NCI-H526 treated with DMSO at 0.1 percent for 48 hours (cell line): ENCODE measurements at places on chromosomes 12 and 14.

GRCh38 chr14:29926228-29926627 is 1.4 kb downstream of the PRKD1 start:
- no peak for DNase-seq

DNA sequence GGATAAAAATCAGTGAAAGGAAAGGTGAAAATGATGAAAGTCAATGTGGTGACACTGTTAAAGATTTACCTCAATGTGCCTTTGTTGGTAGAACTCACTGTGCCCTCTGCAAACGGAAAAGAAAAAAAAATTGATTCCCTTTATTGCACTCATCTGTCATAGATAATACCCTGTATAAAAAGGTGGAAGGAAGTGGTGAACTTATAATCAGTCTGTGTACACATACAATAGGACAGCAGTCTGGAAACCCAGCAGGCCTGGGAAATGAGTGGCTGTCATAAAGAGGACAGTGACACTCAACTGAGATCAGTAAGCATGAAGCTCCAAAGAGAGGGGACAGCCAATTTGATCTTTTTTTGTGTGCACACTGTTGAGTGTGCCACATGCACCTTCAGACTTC is 364.7 kb downstream of the NOVA1 start:
- no peak for DNase-seq

DNA sequence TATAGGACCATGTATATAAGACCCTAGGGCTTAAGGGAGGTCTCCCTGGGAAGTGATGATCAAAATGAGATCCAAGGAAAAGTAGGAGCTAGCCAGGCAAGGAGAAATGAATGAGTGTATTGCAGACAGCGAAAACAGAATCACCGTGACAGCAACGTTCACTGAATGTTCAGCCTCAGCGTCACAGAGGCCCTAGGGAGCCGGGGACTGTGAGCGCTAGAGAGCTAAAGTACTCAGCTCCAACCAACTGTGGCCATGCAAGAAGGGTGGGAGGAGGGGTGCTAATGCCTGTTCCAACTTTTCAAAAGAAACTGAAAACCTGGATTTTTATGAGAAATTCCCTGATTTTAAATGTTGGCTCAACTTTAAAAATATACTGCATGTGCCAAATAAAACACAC is 105.5 kb upstream of the CCND2 start:
- no peak for DNase-seq

GRCh38 chr12:30531731-30532678 is 163.7 kb downstream of the IPO8 start:
- DNase-seq, result no peak

DNA sequence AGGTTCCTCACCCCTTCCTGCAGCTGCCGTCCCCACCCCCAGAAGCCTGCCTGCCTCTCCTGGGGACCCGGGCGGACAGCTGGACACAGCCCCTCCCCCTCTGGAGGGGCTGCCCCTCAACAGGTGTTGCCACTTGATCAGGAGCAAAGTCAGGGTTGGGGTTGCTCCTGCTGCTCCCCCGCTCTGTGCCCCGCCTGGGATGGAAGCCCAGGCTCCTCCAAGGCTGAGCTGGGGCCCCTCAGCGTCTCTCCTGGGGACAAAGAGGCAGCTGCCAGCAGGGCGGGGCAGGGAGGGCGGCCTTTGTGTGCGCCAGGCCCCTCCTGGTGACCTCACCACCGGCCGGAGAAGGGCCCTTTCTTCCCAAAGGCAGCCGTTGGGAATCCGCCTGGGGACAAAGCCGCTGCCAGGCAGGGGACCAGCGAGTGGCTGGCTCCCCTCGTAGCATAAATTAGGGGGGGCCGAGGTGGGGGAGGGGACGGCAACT is 13.7 kb downstream of the TRMT61A start:
- DNase-seq, result no peak

DNA sequence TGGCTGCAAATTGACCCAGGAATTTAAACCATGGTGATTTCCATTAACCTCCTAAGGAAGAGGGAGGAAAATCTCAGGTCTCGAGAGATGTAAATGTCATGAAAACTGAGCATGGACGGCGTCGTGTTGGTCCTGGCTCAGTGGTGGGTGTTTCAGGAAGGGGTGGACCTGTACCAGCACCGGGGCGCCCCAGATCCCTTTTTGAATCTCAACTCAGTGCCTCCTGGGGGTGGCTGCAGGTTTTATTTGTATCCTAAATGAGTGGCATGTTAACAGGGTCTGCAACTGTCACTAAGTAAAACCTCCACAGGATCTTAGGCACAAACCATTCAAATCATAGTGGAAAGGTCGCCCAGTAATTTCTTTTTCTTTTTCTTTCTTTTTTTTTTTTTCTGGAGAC is 101.3 kb downstream of the ASCL4 start:
- no peak for DNase-seq

DNA sequence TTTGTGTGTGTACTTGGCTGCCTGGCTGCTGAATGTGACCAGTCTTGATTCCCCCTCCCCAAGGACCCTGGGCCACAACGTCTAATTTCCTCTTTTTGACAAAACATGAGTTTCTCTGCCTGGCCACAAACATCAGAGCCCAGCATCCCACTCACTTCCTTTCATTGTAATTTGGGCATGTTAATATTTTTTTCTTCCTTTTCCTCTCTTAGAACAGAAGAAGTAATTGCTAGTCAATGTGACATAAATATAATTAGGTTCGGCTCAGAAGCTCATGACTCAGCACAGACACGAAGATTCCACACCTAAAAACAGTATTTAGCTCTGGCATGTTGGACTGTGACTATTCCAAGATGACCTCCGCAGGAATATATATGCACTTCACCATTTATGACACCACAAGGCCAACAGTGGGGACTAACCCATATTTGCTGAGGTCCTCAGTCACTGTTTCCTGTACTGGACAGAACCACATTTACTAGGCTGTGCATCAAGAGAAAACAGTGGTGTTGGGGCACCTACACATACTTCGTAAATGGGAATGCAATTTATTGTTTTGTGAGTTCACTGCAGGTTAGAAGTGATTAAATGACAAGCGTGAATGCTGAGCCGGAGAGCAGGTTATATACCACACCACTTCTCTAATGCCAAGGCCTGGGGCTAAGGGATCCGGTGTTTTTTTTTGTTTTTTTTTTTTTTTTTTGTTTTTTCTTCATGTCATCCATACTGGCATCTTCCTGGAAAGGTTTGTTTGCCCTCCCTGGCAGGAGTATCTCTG is 4.2 kb downstream of the GSG1 start:
- no peak for DNase-seq

DNA sequence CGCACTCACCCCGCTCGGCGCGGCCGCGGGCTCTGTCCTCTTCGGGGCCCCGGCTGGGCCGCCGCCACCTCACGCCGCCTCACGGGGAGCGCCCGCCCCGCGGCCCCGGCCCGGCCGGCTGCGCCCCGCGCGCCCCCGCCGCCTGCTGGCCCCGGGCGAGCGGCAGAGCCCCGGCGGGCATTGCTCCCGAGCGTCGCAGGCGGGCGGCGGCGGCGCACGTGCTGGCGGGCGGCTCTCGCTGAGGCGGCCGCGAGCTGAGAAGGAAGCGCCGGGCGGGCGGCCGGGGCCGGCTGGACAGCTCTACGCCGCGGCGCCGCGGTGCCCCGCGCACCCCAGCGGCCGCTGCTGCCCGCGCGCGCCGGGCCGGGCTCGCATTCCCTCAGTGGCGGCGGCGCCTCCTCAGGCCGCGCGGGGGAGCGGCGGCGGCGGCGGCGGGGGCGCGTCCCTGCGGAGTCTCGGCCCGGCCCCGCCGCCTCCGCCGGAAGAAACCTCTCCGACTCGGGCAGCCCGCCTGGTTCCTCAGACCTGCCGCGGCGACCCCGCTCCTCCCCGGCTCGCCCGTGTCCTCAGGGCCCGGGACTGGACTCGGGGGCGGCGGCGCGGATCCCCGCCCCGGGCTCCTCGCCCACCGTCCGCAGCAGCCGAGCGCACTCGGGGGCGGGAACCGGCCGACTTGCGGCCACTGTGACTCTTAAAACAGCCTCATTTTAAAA is at the start of gene PITPNM2:
PITPNM2 (minus strand) TSS at position 347 of the 713 bp plus-strand sequence. CDS start 116,500 bp downstream, outside the sequence.
- peak; percentile 17 for DNase-seq

- no peak for DNase-seq
Measured at GRCh38 chr12:80892597-80893445, 44.9 kb downstream of the LIN7A start.

GRCh38 chr12:14567351-14568162 is at the start of gene PLBD1:
Gene PLBD1, minus strand, starts transcription at chr12:14567883. Its CDS starts 187 bp downstream, at chr12:14567696.
- DNase-seq, result no peak

- DNase-seq, result no peak
Measured at GRCh38 chr14:82055515-82056115, 522.0 kb upstream of the SEL1L start.

DNA sequence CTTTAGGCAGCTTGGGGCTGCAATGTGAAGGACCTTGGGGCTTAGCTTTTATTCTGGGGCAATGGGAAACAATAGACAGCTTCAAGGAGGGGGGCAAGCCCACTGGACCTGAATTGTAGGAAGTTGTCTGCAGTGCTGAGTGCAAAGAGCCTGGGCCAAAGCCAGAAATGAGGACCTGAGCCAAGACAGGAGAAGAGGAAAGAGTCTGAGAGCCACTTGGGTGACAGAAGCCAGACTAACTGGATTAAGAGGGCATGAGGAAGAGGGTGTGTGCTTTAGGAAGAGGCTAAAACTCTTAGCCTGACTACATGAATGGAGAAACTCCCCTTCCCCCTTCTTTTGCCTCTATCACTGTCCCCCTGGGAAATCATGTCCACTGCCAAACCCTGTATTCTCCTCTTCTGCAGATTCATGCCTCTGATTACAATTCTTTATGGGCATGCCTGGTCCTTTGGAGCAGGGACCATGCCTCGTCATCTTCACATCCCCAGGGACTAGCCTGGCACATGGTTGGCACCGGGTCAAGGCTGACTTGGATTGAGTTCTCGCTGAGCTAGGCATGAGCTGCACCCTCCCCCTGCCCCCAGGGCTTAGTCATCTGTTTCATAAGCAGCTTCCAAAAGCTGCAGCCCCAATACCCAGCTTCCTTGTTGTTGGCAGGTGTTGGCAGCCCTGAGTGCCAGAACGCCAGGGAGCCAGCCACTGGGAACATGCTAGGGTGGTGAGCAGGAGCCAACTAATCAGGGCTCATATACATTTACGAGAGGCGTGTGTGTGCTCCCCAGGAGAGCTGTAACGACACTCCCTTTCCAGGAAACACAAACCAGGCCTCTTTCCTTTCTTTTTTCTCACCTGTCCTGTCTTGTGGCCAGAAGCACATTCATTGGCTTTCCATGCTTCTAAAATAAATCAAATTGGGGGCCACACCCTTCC is 27.7 kb upstream of the JDP2 start:
- DNase-seq, result no peak

DNA sequence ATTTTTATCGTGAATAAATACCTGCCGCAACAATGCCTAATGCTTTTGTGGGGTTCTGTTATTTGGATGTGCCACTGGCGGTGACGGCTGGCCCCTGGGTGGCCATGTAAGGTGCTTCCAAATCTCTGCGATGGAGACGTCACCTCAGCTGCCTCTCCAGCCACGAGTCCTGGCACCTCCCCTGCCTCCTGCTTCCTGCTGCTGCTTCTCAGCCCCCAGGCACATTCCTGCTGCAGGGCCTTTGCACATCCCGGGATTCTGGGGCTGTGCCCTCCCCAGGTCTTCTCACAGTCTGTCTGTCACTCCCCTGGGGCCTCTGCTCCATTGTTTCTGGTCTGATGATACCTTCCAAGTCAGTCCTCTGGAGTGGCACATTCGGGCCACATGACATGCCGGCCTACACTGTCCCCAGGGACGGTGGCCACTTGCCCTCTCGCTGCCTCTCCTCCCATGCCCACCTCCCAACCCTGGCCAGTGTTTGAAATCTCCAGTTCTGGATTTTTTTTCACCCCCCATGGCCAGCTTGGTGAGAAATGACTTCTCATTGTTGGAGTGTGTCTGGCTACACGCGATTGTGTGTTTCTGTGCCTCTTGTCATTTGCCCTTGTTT is 151.8 kb downstream of the KIF26A start:
- DNase-seq, result no peak

DNA sequence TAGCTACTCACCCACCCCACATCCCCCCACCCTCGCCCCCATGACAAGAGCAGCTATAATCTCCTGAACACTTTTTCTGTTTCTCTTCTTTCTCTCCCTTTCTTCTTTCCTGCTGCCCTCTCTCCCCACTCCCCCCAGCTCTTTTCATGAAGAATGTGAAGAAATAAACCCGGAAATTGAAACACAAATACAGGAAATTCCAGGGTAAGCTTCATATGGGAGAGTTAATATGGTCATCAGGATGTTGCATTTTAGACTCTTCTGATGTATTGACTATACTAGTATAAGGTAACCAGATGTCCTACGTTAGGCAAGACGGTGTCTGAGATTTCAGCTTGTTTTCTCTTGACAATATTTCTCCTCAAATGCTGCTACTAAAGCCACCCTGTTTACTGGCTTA is 41.6 kb upstream of the LRIG3 start:
- no peak for DNase-seq

- DNase-seq, result no peak
Measured at GRCh38 chr12:111519083-111519482, 80.0 kb downstream of the ATXN2 start.

GRCh38 chr12:130748786-130749185 is 32.7 kb upstream of the RIMBP2 start:
- DNase-seq, result no peak

- peak; percentile 74 for DNase-seq
Measured at GRCh38 chr12:98516111-98516873, 902 bp downstream of the TMPO start.

DNA sequence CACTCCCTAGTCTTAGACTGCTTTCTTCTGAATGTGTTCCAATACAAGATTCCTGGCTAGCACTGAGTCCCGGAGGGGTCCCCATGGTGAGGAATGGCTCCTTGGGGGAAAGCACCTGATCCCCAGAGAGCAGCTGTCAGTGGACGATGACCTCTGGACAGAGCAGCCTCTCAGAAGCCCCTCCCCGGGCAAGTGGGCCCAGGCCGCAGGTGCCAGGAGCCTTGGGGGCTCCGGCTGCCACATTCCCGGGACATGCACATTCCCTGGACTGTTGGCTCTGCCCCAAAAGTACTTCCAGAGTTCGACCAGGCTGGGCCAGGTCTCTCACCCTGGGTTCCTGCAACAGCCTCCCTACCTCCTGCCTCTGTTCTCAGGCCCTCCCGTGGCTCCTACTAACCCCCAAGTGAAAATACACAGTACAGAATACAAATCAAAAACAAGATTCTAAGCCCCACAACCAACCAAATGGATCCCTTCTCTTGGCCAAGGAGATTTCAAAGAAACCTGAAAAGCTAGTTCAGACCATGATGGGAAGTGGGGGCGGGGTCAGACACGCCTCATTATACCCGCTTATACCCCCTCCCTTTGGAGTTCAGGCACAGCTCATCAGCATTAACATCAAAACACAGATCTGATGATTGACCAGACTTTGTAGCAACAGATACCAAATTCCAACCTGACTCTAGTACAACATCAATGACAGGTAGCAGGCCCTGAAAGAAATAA is 23.3 kb upstream of the BTBD6 start:
- DNase-seq, result no peak

DNA sequence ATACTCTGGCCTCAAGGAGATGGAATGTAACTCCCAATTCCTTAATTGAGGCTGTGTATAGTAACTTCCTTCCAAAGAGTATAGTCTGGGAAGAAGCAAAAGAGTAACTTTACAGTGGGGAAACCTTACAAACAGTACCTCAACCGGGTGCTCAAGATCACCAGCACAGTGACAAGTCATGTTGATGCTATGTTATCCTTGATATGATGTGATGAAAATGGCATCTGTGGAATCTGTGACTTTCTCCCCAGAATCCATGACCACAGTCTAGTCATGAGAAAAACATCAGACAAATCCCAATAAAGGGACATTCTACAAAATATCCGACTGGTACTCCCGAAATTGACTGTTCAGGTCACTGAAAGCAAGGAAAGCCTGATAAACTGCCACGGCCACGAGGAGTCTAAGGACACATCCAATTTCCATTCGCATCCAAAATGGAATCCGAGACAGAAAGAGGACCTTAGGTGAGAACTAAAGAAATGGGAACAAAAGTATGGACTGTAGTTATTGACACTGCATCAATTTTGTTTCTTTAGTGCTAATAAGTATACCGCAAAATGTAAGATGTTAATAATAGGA is 97.3 kb upstream of the FRMD6 start:
- no peak for DNase-seq
